NCI-H526 (cell line): ENCODE measurements at places on chromosomes 5 and 9.

GRCh38 chr9:128047231-128047630 lies 19.9 kb downstream of the NAIF1 start:
- no peak for DNase-seq

DNA sequence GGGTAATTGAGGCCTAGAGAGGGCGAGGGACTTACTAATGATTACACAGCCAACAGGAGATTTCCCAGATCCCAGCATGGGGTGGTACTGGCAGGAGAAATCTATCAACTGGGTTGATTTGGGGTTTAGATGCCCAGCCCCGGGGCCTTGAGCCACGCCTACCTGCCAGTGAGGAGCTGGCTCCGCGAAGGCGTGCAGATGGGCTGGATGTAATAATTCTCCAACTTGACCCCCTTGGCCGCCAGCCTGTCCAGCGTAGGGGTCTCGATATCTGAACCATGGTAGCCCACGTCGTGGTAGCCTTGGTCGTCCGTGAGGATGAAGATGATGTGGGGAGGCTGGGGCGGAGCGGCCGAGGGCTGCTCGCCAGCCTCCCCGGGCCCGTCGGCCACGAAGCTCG lies 804 bp downstream of the ARSI start:
- no peak for DNase-seq

DNA sequence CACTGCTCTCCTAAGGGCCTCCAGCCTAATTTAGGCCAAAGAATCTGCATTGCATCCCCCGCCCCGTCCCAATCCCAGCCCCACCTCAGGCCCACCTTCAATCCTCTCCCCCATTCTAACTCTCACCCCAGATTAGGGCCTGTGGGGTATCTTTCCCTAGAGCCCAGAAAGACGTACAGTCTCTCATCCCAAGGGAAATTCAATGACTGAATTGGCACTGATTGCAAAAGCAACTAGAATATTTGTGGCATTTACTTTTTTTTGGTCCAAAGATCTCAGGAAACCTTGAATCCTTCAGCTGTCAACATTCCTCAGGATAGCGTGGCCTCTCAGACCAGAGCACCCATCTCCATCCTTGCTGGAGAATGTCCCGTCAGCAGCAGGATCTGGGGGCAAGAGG lies 30.6 kb downstream of the TRMO start:
- DNase-seq = no peak

GRCh38 chr5:109049565-109049964 lies 301.9 kb downstream of the FER start:
- DNase-seq = no peak

DNA sequence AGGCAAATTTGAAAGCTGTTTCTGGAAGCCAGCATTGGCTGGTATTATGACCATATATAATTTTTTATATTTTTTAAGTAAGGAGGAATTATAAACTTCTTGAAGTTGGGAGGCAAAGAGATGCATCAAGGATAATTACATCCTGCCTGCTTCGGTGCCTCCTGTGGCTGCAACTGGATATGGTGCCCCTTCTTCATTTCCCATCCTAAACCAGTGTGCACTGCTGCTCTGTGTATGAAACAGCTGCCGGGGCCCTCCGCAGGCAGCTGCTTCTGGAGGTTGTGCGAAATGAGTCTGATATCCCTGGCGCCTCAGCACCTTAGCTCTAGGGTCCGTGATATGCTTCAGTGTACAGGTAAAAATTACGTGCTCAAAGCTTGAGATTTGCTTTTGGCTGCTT lies 304.2 kb downstream of the ENC1 start:
- DNase-seq = peak; percentile 13

GRCh38 chr9:89597711-89598362 lies 7.0 kb upstream of the GADD45G start:
- no peak for DNase-seq

- DNase-seq = no peak
These were observed 54.4 kb downstream of the FBXW11 start for GRCh38 chr5:171952021-171952420.

GRCh38 chr5:110900829-110901228 lies 162.0 kb downstream of the SLC25A46 start:
- DNase-seq = no peak

GRCh38 chr5:88304356-88304755 lies 35.7 kb upstream of the TMEM161B start:
- DNase-seq = no peak

DNA sequence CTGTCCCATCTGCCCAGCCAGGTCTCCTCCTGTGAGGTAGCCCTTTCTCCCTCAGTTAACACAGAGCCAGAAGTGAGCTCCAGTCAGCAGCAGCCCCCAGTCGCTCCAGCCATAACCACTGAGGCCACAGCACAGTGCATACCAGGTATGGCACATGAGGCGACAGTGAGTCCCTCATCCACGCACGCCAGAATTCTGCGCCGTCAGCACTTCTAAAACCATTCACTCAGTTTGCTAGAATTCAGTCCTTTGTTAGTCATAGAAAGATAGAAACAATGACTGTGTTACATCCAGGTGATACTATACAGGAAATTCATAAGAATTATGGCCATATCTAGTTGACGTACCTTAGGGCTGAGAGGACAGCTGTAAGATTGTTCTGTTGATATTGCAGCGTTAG lies 88.5 kb downstream of the KIAA1958 start:
- DNase-seq = no peak

- DNase-seq = no peak
These were observed 7.3 kb downstream of the SH3RF2 start for GRCh38 chr5:145943674-145944121.

- no peak for DNase-seq
These were observed 3.7 kb upstream of the SLC30A5 start for GRCh38 chr5:69090158-69090557.

DNA sequence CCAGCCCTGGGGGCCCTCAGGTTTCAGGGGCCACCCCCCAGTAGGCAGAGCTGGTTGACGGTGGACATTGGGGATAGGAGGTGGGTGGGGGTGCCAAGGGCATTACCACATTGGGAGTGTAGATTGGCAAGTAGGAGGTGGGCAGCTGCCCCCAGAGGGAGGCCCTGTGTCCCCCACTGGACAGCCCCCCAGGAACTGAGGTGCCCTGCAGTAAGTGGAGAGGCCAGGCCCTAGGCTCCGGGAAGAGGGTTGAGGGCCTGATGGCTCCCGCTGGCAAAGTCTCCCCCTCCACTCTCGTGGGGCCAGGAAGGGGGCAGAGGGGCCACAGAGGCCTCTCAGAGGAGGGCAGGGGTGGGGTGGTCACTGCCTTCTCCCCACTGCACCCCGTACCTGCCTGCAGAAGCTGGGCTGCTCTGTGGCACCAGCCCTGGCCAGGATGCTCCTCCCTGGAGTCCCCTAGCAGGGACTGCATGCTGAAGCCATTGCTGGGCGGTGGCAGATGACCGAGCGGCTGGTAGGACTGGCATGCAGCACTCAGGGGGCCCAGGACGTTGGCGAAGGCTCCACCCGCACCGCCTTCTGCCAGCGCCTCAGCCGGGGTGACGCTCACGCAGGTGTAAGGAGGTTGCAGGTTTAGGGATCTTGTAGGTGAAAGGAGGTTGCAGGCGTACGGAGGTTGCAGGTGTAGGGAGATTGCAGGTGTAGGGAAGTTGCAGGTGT lies 89.6 kb upstream of the CACNA1B start:
- DNase-seq = no peak

- no peak for DNase-seq
These were observed 69.2 kb downstream of the ANGPTL2 start for GRCh38 chr9:127053057-127053821.

- DNase-seq = no peak
These were observed 147.6 kb downstream of the EDIL3 start for GRCh38 chr5:84237126-84237525.

GRCh38 chr5:103391659-103392058 lies 133.1 kb downstream of the MACIR start:
- DNase-seq = no peak

DNA sequence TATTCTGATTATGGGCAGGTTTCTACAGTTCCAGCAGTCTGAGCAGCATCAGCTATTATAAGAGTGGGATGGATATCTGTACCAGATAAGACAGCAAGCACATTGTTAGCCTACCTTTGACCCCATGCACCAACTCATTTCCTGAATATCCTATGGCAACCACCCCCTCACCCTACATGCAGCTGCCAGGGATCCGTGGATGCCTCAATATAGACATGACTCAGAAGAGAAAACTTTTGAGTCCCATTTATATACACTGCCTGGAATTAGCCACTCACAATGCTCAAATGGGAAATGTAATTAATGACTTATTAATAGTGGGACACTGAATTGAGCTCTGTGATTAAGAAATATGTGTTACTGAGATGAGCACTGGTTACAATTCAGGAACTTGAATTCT lies 124.4 kb downstream of the SSBP2 start:
- DNase-seq = no peak

DNA sequence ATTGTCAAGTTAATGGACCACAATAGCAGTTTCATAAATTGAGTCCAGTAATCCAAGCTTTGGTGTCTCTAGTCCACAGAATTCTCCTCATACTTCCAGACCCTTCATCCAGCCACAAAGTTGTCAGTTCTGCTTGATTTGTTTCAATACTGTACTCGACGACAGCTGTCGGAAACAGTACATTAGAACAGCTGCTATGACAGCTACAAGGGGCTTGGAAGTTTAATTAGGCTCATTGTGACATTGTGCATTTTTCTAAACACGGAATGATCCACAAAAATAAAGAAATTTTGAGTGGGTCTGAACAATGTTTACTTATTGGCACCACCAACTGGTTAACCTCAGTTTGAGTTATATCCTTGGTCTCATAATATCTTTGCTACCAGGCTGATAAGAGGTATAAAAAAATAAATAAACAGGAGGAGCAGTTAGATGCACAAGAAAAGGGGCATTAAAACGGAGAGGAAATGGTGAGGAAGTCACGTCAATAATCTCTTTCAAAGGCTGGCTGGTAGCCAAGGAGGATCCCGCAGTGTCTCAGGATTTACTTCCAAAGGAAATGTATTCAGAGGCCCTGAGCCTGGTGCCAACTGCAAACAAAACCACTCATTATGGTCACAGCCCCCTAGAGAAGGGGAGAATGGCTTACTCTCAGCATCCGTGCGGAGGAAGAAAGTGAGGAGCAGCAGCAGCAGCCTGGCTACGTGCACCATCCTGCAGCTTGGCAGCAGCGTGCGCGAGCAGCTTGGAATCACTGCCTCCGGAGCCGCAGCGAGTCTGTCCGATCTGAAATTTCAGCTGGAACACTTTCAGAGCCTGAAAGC lies 933.8 kb upstream of the DMAC1 start:
- no peak for DNase-seq
